Stimulated activated CD4-positive, alpha-beta T cell treated with anti-CD3 and anti-CD28 coated beads, TNF-alpha, amount 100 ng/mL, for 24 hours (primary cell): ENCODE measurements at places on chromosomes 12 and 14.
A peak's percentile ranks its signal among the peaks of the same experiment; 100 is the strongest.

DNA sequence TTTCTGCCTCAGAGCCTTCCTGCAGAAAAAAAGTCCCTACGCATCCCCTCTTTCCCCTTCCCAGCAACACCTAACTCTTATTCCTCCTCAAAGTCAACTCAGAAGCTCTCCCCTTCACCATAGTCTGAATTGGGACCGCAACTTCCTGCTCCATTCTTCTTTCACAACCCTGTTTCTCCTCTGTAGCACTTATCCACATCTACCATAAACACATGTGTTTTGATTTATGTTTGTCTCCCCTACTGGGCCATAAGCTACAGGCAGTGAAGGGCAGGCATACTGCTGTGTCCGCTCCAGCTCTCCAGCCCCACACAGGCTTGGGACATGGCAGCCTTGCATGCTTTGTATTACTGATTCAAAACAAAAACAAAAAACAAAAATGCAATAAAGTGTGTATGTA is 5.9 kb downstream of the SDR9C7 start:
- DNase-seq, result no peak

DNA sequence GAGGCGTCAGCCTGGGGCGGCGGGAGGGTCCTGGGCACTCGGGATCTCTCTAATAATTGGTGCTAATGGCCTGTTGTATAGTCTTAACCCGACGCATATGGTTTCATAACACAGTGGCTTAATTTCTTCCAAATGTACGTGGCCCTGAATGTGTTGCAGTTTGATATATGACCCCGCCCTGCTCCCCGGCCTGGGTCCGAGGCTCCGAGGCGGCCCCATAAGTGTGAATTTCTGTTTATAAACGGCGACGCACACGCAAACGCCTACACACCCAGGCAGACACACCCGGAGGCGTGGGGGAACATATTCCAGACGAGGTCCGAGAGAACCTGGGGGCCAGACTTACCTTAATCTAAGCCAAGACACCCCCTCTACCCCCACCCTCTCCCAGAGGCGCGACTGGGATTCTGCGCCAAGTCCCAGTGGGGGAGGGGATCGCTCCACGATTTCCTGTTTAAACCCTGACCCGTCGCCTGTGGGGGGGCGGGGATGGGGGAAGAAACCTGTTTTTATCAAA is 9.7 kb upstream of the HOXC6 start:
- DNase-seq, result no peak

- no peak for DNase-seq
These were observed 12.8 kb downstream of the SOAT2 start for GRCh38 chr12:53115891-53116648.

GRCh38 chr14:92704036-92704804 is 44.2 kb downstream of the LGMN start:
- DNase-seq, result no peak

DNA sequence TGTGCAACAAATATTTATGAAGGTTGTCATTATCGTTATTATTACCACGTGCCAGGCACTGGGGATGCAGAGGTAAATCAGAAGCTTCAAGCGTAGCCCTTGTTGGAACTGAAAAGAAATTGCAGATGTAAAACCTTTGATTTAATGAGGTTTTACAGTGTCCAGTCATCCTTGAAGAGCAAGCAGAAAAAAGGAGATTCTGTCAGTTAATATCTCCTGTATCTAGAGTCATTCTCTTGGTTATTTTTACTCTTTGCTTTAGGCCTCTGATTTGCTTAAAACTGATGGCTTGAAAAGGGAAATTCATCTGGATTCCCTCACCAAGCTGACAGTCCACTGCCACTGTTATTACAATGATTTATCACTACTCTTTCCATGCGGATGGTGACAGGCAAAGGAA is 179.3 kb downstream of the GALC start:
- no peak for DNase-seq

GRCh38 chr14:92259613-92260357 is 63.2 kb upstream of the SLC24A4 start:
- no peak for DNase-seq

DNA sequence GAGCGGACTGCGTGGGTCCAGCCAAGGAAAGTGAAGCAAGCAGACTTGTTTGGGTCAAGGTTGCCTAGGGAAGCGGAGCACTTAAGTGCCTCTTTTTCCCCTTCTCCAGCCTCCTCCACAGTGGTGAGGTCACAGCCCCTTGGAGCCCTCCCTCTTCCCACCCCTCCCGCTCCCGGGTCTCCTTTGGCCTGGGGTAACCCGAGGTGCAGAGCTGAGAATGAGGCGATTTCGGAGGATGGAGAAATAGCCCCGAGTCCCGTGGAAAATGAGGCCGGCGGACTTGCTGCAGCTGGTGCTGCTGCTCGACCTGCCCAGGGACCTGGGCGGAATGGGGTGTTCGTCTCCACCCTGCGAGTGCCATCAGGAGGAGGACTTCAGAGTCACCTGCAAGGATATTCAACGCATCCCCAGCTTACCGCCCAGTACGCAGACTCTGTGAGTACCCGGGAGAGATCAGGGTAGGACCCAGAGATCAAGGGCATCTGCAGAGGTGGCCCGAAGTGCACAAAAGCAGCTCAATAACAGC is at the start of gene TSHR:
Gene TSHR (plus strand): TSS at position 206 of the 526 bp plus-strand sequence. CDS start 60 bp downstream, at position 266.
- no peak for DNase-seq

GRCh38 chr12:106576848-106577247 is 6.0 kb upstream of the RFX4 start:
- DNase-seq, result no peak

DNA sequence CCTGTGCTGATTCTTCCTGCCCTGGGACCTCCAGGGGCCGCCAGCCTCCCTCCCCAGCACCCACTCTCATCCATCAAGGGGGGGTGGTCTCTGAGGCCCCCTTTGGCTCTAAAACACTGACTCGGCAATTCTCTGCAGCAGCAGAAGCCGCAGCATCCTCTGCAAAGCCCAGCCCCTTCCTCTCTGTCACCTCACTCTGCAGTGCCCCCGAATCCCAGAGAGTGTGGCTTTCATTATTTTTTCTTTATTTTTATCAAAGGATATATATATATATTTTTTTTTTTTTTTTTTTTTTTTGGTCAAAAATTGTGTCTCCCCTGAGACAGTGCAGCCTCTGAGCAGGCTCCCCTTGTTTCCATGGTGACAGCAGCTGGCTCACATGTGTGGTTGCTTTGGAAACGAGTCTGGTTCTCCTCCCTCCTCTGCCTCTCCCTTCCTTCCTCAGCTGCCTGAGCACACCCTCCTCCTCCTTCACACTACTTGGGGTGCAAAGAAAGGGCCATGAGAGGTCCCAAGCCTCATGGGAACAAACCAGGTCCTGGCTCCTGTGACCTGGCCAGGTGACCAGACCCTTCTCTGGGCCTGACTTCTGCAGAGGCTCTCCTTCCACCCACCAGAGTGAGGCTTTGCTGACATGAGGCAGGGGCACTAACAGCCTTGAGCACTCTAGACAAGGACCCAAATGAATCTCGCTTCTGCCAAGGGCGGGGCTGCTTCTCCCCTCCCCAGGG is 100.5 kb downstream of the LRRC74A start:
- DNase-seq, result peak; percentile 46

DNA sequence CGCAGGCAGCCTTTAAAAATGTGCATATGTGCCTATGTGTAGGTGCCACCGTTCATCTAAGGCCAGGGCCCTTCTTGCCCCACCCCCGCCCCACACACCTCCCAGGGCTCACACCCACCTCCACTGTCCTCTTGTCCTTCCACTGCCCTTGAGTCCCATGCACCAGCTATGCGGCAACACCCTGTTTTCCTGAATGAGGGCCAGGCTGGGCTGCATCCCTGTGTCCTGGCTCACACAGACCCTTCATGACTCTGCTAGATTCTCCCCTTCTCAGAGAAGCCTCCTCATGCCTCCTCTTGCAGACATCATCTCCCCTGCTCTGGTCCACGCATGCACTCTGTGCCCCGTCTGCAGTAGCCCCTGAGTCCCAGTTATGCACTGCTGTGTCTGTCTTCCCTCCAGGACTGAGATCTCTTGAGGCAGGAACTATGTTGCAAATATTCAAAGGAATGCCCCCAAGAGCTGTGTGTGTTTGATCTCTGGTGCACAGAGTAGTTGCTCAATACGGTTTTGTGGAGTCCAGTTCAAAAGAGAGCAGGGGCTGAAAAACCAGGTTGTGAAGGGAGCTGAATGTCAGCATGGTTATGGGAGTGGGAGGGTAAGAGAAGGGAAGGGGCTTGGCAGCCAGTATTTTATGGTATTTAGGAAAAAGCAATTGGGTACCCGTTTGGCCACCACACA is 47.3 kb upstream of the ESRRB start:
- no peak for DNase-seq

GRCh38 chr14:97697772-97698171 is 900.6 kb downstream of the VRK1 start:
- no peak for DNase-seq

GRCh38 chr12:131025234-131025633 is 71.5 kb downstream of the ADGRD1 start:
- no peak for DNase-seq

- DNase-seq, result no peak
These were observed 4.9 kb downstream of the PHLDA1 start for GRCh38 chr12:76026643-76027063.

- DNase-seq, result no peak
These were observed 110.8 kb downstream of the KCNH5 start for GRCh38 chr14:62934439-62934838.

DNA sequence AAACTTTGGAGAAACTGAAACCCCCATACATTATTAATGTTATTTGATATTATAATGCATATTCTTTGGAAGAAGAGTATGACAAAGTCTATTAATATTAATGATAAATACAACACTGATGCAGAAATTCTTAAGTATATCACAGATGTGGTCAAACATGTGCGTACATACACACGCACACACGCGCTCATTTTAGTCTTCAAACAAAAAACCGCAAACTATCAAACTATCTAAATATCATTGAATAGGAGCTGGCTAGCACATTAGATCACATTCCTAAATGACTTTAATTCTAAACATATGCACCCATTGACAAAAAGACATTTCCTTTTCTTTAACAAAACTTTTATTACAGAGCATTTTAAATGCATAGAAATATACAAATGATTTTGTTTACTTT is 872.7 kb downstream of the SLC16A7 start:
- no peak for DNase-seq

GRCh38 chr12:23949348-23950209 is at the start of gene SOX5:
Gene SOX5, minus strand, starts transcription at chr12:23949670. Its CDS starts 69 bp downstream, at chr12:23949601.
- DNase-seq, result no peak

DNA sequence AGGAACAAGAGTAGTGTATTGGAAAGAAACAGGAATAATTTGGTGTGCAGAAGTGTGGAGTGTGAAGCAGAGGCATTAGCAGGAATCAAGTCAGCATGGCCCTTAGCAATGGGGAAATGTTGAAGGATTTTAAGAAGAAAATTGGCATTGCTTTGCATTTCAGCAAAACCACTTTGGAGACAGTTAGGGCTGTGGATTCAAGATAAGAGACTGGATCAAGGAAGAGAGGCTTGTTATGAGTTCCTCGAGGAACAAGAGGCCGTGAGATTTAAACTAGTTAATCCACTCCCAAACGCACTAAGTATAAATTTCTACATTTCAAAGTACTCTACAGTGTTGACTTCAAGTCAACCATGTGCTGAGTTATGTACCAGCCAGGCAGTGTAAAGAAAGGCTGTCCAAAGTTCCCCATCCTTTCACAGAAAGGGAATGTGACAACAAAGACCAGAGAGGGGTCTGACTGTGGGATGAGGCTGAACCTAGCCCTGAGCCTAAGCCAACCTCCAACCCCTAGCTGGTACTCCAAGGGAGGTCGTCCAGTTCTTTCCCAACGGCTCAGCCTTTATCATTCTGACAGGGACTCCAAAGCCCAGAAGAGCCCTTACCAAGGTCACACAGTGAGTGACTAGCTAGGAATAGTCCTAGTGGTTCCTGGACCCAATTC is 91.2 kb upstream of the BMP4 start:
- DNase-seq, result no peak

DNA sequence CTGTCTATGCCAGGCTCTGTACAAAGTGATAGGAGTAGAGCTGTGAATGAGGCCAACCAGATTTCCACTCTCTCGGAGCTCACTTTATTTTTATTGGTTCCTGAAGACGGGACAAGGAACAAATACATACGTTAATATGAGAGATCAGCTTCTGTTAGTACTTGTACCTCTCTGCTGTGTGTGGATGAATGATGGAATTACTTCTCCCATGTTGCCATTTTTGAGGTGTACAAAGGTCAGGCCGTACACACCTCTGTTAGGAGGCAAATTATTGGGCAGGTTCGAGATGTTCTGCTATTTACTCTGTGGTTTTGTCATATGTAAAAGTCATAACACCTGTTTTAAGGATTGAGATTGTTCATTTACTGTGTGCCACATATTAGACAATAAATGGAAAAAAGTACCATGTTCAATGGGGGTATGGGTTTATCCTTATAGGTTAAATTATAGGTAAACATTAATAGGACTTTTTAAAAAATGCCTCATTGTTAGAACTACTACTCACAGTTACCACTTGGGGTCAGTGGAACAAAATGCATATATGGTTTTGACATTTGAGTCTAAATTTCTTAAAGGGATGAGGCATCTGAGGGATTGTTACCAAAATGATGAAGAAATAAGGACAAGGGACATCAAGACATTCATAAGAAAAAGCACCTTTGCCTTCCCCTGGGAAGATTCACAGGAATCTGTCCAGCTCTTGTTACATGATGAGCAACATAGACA is 26.9 kb downstream of the WBP11 start:
- no peak for DNase-seq

DNA sequence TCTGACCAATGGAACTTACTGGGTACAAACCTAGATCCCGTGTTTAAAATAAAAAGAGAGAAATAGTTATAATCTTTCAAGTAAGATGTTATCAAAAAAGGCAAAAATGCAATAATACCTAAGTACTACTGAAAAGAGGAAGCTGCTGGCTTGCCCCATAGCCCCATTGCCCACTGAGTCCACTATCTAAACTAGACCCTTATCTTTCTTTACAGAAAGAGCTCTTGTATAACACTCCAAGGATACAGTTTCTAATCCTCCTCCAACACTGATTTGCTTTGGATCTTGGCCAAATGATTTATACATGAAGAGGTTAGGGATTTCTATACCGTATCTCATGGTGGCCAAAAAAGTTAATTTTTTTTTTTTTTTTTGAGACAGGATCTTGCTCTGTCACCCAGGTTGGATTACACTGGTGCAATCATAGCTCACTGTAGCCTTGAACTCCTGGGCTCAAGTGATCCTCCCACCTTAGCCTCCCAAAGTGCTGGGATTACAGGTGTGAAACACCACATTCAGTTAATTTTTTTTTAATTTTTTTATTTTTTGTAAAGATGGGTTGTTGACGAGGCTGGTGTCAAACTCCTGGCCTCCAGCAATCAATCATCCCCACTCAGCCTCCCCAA is 2.6 kb downstream of the GXYLT1 start:
- DNase-seq, result no peak

DNA sequence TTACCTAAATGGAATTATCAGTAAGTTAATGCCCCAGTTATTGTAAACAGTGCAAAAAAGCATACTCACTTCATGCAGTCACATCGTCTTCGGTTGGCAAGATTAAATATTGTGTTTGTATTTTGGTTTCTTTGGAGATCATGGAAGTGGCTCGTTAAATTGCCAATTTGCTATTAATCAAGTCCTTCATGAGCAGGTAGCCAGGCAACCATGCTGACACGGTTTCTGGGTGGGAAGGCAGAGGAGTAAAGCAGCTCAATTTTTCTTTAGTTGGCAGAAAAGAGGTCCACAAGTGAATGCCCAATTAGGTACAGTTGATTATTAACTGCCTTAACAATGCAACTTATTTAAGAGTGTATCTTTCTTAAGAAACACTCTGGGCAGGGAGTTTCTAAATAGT is 43.9 kb downstream of the PPP4R3A start:
- no peak for DNase-seq

- DNase-seq, result no peak
These were observed 45.1 kb upstream of the PNMA1 start for GRCh38 chr14:73759183-73759713.

GRCh38 chr12:31300783-31301182 is 25.2 kb downstream of the SINHCAF start:
- no peak for DNase-seq
